ENCODE measurements at places on chromosomes 2 and 18.

- no peak for DNase-seq
These were observed 30.3 kb upstream of the CATIP start for GRCh38 chr2:218326315-218326714.

- DNase-seq, result no peak
These were observed 92.2 kb downstream of the CAPN13 start for GRCh38 chr2:30714811-30715709.

DNA sequence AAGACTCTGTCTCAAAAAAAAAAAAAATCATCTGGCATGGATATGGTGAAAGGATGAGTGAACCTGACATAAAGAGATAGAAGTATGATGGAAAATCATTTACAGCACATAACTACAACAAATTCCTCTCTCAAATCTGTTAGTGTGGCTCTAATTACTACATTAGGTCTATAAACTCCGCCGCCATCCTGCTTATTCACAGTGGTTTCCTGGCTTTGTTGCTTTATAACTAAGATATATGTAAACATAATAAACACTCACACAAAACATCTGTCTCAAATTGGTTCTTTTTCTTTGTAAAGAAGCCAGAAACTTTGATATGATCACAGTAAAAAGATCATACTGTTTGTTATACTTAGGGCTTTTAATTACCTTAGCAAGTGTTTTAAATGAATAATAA is 412.6 kb upstream of the FAM98A start:
- no peak for DNase-seq

DNA sequence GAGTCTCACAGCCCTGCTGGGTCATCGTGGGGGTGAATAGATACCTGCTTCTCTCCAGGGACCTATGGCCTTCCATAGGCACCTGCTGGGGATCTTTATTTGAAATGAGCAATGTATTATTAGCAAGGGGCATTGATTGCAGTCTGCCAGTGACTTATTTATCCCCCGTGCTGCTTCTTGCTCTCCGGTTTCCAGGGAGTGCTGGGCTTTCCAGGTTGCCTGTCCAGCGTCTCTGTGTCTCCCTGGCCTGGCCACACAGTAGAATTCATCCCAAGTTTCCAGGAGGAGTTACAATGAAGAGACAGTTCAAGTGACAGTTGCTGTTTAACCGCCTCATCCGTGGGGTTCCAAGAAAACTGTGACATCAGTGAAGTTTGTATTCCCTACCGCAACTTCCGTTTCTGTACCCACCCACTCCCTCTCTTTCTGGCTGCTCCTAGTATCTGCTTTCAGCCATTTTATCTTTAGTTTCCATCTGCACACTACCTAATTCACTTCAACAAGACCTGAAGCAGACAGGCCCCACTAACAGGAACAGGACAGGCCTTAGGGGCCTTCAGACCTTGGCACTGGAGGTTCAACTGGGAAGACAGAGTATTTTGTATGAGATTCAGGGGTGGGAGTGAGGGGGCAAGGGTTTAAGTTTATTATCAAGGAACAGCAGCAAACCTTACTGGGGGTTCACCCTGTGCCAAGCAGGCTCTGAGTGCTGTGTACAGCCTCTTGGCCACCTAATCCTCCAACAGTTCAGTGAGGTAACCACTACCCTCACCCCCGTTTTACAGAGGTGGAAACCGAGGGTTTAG is 134.8 kb downstream of the PRKCE start:
- DNase-seq, result no peak

DNA sequence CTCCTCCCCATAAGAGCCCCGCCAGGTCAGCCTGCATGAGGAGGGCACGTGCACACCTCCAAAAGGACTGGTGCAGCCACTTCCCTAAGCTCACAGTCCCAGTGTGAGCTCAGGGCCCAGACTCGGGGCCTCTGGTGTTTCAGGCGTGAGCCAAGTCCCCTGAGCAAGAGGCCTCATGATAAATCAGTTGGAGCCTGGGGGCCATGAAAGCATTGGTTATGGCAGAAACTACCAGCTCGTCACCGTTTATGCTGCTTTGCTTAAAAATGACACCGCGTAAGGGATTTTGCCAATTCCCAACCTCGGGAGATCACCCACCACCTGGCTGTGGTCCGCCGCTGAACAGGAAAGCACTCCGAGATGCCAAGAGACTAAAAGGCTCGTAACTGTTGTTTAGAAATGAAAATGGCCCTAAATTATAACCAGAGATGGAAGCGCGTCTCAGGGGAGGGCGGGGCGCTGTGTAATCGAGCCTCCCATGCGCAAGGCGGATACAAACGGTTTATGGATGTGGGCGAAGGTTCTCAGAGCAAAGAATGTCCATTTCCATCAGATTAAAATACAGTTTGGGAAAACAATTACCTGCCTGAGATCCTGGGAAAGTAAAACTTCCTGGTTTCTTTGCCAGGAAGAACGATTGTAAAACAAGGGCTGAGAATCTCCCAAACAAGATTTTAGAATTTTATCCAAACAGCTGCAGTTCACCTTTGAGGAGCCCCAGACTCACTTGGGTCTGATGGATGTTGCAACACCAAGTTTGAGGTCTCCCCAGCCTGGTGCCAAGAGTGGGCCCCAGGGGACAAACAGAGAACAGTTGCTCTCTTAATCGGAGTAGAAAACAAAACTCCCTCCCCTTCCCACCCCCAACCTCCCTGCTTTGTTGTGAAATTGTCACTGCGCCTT is 141.4 kb downstream of the BCL2 start:
- no peak for DNase-seq

DNA sequence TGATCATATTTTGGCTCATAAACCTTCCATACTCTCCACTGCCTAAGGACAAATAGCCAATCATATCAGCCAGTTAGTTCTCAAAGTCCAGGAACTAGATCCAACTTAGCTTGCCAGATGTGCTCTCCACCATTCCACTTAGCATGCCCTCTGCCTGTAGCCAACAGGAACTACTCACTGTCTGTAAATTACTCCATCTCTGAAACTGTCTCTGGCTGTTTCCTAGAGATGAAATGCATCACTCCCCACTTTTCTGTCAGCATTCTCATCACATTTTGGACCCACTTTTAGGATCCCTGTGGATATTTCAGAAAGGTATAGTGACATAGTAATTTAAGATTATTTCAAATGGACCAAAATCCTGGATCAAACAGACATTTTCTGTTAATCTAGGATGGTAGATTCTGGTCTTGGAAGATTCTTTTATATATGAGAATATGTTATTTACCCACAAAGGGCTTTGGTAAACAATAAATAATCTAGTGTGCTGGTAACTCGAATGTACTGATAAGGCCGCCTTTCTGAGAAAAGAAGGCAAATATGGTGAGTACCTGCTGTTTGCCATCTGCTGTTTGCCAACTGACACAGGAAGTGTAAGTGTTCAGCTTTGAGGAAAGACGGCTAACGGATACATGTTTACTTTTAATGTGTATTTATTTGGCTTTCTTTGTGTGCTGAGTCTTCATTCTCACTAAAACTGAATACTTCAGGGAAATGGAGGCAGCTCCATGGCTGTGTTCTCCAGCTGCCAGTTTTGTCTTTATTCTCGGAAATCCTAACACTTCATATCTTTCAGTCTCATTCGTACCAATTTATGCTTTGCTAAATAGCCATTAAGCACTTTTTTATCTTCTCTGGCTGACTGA is 79.5 kb downstream of the EVA1A start:
- no peak for DNase-seq

DNA sequence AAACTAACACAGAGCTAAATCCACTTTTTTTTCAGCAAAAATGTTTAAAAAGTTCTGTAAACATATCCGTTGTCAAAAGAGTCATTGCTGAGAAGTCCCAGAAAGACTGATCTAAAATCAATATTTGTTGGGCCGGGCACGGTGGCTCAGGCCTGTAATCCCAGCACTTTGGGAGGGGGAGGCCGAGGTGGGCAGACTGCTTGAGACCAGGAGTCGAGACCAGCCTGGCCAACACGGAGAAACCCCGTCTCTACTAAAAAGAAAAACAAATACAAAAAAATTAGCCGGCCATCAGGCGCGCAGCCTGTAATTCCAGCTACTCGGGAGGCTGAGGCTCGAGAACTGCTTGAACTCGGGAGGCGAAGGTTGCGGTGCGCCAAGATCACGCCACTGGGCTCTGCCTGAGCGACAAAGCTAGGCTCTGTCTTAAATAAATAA is 1.4 kb downstream of the OLA1 start:
- DNase-seq, result no peak

DNA sequence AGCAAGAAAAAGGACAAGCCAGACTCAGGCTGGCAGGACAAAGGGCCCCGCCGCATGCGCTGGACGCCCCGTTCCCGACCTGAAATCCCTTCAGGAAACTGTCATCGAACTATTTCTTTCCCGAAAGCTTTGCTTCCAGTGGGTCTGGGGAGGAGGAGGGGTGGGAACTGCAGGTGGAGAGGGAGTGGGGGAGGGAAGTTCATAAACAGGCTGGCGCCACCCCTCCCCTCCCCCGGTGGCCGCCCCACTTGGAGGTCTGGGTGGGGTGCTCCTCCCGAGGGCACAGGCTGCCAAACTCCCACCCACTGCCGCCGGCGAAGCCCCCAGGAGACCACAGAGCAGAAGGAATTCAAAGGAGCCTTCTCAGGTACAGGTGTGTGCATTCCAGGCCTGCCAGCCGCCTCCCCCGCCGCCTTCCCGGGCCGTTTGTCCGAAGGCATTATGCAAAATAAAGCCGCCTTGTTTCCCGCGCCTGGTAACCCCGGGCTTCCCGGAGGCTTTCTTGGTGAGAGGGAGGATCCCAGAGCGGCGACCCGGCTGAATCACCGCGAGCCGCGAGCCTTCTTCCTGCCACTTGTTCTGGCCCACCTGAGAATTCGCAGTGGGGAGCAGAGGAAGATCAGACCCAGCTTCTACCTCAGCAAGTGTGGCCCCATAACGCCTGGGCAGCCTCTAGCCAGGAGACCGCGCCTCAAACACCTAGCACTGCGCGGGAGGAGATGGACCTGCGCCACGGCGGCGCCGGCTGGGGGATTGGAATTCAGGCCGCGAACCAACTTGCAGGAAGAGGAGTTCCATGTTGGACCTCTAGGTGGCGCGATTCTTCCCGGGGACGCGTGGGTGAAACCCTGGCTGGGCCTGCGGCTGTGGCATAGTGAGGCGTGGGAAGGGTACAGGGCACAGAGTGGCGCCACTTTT is 101.9 kb downstream of the FOXI3 start:
- DNase-seq, result peak; percentile 29

DNA sequence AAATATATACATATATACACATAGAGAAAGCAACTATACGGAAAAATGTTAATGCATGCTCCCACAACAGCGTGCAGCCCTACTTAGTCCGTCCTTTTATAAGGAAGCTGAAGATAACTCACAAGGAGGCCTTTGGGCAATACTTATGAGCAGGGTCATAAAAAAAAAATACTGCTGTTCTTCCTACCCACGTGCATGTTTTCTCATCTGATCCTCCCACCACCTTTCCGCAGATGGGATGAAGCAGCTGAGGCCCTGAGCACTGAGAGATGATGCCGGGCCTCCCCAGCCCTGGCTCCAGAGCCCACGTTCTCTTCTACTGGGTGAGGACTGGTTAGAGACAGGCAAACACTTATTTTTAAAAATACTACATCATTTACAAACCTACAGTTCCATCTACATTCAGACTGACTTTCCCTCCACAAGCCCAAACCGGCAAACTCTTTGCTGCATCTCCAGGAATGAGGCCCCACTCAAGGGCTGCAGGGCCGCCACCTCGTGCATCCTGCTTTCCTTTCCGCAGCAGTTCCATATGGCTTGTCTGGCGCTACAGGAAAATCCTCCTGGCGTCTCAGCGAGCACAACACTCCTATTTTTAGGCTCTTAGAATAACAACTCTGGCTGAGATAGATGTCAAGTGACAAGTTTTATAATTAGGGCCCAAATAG is 41.6 kb downstream of the TBC1D8 start:
- no peak for DNase-seq

DNA sequence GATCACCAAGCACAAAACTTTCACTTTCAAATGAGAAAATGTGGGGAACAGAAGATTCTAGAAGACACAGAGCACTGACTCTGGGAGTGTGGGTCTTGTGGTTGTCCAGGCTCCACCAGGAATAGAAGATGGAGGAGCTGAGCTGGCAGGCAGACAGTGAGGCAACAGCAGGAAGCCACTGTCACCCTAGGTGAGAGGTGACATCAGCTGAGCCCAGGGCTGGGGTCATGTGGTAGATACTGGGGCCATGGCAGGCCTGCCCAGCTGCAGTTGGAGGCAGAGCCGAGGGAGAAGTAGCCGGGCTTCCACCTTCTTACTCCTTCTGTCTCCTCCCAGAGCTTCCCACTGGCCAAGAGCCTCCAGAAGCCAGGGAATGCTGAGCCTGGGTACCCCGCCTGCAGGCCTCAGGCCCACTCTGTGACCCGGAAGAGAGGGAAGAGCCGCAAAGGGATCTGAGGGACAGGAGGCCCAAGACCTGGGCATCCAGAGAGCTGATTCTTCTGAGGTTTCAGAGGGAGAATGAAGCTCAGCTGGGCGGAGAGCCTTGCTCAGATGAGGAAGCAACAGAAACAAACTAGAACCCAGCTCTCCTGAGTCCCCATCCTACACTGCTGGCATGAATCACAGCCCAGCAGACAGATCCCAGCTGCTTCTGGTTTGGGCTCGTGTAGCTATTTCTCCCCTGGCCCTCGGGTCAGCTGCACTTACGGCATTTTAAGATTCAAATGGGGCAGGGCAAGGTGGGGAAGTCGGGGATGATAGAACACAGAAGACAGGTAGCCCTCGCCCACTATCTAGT is 39.8 kb upstream of the ASAP2 start:
- DNase-seq, result no peak

- DNase-seq, result no peak
These were observed 417.0 kb downstream of the SLC4A3 start for GRCh38 chr2:220044383-220044782.

- DNase-seq, result no peak
These were observed 52.3 kb downstream of the DIS3L2 start for GRCh38 chr2:232013701-232014353.

- DNase-seq, result no peak
These were observed 109.6 kb upstream of the CDC42EP3 start for GRCh38 chr2:37781028-37781427.

- peak; percentile 9 for DNase-seq
These were observed 33.6 kb downstream of the PLCL1 start for GRCh38 chr2:197838036-197838435.

- no peak for DNase-seq
These were observed 30.7 kb upstream of the UPP2 start for GRCh38 chr2:158071018-158071417.
